ENCODE measurements at places on chromosomes 6 and 20.

GRCh38 chr20:25054995-25055629 is 2.8 kb downstream of the ACSS1 start:
- DNase-seq = no peak

DNA sequence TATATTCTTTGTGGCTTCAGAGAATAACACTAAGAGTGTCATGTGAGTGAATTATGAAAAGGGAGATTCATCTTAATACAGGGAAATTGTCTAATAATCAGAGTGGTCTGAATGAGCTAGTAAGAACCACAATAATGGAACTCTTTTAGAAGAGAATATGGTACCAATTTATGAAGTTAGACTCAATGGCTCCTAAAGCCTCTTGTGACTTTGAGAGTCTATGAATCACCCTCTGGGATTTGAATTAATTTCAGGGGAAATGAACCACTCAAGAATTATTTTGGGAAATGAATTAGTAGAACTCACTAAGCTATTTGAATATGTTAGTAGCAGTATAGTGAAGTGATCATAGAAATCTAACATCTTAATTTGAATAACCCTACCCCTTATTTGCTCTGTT is 14.3 kb downstream of the PCMT1 start:
- no peak for DNase-seq

DNA sequence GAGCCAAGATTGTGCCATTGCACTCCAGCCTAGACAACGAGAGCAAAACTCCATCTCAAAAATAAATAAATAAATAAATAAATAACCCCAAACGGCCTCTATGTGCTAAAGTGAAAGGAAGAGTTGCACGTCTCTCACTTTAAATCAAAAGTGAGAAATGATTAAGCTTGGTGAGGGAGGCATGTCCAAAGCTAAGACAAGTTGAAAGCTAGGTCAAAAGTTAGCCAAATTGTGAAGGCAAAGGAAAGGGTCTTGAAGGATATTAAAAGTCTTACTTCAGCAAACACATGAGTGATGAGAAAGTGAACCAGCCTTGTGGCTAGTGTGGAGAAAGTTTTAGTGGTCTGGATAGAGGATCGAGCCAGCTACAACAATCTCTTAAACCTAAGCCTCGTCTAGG is 14.3 kb downstream of the ZBP1 start:
- DNase-seq = no peak

GRCh38 chr6:3318821-3319540 is 60.2 kb downstream of the PSMG4 start:
- no peak for DNase-seq

DNA sequence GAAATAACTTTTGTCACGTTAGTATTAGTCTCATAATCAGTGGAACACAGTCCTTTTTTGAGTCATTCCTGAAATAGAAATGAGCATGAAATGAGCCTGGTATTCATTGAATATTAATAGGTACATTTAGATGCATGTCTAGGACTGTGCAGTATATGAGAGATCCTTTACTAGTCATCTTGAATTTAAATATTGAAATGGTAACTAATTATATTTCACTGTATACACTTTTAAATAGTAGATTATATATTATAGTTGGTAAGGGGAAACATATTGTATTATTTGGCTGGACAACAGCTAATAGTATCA is 59.4 kb downstream of the RSPO3 start:
- no peak for DNase-seq

GRCh38 chr6:135170849-135171248 is 10.3 kb upstream of the MYB start:
- DNase-seq = no peak

DNA sequence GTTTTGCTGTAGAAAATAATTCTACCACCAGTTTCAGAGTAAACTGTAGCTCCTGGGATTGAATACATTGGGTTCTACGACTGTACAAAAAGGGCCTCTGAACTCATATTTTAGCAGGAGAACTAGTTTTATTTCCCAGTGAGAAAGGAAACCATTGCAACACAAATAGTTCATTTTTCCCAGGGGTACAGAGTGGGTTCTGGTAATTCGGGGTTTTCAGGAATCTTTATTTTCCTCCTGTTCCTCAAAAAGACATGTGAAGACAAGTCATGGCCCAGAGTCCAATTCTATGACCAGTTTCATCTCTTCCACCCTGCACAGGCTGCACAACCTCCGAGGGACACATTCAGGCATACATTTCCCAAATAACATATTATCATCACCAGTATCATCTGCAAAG is 222.1 kb downstream of the HIVEP2 start:
- no peak for DNase-seq

DNA sequence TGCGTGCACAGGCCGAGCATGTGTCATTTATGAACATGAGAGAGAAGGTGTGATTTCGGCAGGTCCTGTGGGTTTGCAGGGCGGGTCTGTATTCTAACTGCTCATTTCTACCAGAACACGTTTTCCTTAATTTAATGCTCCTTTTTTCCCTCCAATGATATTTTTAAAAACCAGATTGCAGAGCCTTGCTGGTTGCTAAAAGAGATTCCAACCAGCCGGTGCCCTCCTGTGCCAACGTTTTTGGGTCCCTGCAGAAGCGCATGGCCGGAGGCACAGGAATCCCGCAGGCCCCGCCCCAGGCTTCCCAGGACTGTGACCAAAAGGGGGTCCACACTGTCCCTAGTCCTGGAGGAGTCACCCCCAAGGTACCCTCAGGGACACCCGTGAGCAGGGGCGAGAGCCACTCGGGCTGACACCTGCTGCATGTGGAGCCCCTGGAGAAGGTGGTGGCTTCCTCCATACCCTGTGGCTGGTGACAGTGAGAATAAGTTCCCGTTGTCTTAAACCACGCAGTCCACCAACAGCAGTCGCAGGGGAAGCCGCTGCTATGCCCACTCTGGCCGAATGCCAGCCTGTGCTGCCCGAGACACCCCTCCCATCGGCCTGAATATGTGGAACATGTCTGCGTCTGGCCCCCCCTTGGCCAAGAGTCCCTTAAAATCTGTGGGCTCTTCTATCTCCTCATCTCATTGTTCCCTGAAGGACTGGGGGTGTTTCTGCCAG is 15.7 kb upstream of the NTSR1 start:
- DNase-seq = no peak

DNA sequence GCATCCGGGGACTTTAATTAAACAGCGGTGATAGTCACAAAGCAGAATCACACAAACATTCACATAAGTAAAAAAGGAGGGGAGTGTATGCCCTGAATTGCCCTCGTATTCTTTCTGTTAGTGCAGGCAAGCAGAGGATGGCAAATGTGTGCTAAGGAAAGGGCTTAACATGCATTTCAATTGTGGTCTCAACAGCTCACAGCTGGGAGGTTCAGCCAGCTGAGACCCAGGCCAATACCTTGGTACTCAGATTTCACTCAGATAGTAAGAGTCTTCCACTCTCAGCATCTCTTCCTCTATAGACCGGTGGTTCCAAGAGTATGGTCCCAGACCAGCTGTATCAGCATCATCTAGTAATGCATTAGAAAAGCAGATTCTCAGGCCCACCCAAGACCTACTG is 215.1 kb downstream of the PHACTR1 start:
- DNase-seq = no peak

DNA sequence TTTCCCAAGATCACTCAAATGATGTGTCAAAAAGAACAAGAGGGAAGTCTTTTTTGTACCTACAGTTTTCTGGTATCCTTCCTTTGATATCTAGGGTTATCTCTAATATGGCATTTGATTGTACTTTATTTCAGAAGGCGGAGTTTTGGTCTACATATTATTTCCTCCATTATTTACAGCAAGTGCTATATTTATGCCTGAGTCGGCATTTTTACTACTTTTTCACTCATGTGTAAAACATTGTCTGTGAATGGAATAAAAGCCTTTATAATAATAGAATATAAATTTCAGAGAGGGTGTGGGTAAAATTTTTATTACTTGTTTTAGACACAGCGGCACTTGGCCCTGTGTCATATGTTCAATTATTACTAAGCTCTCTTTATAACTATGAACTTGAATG is 398.4 kb downstream of the BCKDHB start:
- no peak for DNase-seq

DNA sequence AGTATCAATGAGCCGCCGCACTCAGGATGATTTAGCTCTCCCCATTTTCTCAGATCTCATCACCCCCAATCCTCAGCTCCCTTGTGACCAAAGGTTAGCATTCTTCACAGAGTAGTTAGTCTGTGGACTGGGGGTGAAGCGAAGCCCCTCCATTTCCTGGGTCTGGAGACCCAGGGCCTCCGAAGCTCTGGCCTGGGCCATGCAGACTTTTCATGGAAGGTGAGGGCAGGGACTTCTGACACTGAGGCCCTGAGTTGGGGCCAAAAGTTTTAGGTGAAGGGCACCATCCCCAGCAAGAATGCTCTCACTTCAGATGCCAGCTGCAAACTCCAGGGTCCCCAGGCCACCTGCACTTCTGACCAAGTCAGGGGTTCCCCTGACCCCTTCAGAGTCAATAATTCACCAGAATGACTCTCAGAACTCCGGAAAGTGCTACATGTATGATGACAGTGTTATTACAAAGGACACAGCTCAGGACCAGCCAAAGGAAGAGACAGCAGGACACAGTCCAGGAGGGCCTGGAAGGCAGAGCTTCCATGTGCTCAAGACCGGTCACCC is 65.7 kb upstream of the DUSP22 start:
- no peak for DNase-seq

- no peak for DNase-seq
Measured at GRCh38 chr6:151498327-151498726, 4.5 kb downstream of the CCDC170 start.

DNA sequence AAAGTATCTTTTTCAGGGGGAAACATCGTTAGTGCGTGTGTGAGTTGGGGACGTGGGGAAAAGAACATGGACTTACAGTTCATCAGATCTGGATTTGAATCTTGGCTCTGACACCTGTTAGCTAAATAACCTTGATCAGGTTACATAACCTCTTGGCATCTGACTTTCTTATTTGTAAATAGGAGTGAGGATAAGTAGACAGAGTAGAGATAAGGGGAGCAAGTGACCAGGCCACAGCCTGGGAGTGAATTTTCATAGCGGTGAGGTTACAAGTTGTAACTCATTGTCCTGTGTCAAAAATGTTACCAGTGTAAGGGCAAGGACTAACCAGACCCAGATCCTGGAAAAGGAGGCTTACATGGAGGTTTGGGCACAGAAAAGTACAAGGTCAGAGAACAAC is 733.5 kb upstream of the MMS22L start:
- no peak for DNase-seq

DNA sequence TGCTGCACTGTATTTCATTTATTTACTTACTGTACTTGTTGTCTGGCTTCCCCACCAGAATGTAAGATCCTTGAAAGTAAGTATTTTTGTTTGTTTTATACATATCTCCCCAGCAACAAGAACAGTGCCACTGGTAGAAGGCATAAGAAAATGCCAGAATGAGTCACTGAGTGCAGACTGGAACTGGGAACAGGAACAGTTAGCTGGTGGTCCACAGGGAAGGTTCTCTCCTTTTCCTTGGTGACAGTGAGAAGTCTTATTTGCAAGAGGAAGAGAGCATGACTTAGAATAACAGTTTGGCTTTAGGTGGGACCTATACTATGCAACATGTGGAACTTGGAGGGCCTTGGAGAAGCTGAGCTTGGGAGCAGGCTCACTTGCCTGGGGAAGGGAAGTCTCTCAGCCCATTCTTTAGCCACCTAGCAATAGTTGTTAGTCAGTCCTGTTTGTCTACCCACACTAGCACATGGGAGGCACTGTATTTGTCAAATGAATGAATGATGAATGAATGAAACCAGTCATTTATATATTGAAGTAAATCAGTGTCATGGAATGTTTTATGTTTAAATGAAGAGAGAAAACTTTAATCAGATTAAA is 203.5 kb downstream of the KCNQ5 start:
- peak; percentile 55 for DNase-seq

DNA sequence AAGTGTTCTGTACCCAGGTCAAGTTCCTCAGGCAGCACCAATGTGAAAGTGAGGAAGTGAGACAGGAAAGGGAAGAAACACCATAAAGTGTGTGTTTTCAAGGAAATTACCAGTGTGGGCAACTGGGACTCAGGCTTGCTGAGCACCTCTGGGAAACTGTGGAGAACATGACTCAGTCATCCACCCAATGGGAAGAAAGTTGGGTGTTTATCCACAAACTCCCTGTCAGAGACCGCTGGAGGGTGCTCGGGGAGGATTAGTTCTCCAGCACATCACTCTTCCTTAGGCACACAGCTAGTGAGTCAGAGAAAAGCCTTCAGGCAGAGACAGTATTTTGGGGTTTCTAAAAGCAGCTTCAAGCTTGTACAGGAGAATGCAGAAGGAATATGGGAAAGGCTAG is 93.6 kb downstream of the PCSK2 start:
- DNase-seq = no peak

- no peak for DNase-seq
Measured at GRCh38 chr6:109944448-109944847, 33.7 kb upstream of the GPR6 start.

GRCh38 chr6:154736618-154737259 is 3.5 kb downstream of the SCAF8 start:
- no peak for DNase-seq

GRCh38 chr6:109031416-109031815 is 63.2 kb downstream of the SESN1 start:
- DNase-seq = no peak

DNA sequence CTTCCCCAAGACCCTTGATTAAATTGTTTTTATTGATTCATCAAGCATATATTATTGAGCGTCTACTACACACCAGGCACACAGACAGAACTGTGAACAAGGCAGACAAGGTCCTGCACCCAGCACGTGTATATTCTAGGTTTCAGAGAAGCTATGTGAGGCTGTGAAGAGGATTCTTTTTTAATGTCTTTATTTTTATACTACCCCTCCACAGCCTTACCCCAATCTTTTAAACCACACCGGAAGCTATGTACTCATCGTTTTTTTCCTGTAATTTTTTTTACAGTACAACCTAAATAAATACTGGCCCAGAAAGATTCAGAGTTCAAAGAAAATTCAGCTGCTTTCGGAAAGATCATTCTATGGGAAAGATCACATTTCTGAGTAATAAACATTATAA is 10.0 kb downstream of the SGK1 start:
- DNase-seq = no peak

DNA sequence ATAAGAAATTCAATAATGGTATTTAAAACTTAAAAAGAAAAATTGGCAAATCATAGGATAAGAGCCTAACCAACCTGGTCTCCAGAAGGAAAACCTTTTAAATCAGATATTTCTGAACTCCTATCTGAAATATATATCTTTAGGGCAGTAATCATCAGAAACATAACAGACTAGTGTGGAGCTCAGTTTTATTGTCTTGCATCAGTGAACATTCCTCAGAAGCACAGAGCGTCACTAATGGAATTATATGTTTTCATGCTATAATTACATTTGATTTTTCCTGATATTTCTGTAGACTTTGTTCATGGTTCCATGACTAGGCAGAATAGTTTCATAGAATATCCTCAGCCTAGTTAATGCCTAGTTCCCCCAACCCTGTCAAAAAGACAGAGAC is 262.2 kb downstream of the EYA4 start:
- no peak for DNase-seq

GRCh38 chr6:6612308-6612707 is 23.8 kb downstream of the LY86 start:
- DNase-seq = no peak

- DNase-seq = no peak
Measured at GRCh38 chr6:78911218-78911940, 44.0 kb downstream of the IRAK1BP1 start.

Data from astrocyte of the spinal cord (primary cell).